Activated T-cell treated with anti-CD3 and anti-CD28 coated beads, Interleukin-2, amount 50 U/mL, for 72 hours (primary cell): ENCODE measurements at places on chromosomes 7 and 10. TPM values are rescaled to one million over a fixed set of nuclear protein-coding genes. Genes with fewer than 3 reads are reported as not detected.
A peak's percentile ranks its signal among the peaks of the same experiment; 100 is the strongest.

GRCh38 chr7:150949564-150949963 lies 28.6 kb downstream of the KCNH2 start:
- H3K36me3 ChIP-seq, result no peaks in the 10 kb centered on the region
- H3K27me3 ChIP-seq, result no peaks in the 10 kb centered on the region
- DNase-seq, result no peak
- peaks cover 5% of the 10 kb centered on the region for H3K4me1 ChIP-seq
- no peak overlapping the region for H3K27ac ChIP-seq
- H3K4me3 ChIP-seq, result no peak overlapping the region

The POMZP3 gene
- 11.0 TPM for total RNA-seq

DNA sequence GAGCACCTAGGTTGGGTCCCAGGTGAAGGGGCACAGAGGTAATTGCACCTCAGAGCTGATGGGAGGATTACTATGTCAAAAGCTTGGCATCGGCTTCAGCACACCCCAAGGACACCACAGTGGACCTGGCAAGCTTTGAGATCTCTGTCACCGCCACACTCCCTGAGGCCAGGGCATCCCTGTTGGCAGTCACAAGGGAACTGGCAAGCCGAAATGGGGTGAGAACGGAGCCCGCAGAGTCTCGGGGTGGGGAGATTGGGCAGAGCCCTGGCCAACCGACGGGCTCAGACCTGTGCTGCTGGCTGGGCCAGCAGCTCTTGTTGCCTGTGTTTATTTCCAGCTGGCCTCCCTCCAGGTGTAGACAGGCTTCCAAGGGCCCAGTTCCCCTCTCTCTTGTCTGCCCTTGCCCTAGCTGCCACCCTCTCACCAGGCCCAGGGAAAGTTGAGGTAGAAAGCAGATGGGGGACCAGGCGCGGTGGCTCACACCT lies 2.5 kb downstream of the HSPB1 start:
- H3K4me1 ChIP-seq, result peaks cover 23% of the 10 kb centered on the region
- H3K4me3 ChIP-seq, result peak overlapping the region; percentile 97
- no peak for DNase-seq

GRCh38 chr10:29199339-29199738 lies 89.5 kb upstream of the LYZL1 start:
- H3K27ac ChIP-seq, result no peak overlapping the region
- no peaks in the 10 kb centered on the region for H3K36me3 ChIP-seq
- H3K4me1 ChIP-seq, result no peaks in the 10 kb centered on the region
- DNase-seq, result no peak

DNA sequence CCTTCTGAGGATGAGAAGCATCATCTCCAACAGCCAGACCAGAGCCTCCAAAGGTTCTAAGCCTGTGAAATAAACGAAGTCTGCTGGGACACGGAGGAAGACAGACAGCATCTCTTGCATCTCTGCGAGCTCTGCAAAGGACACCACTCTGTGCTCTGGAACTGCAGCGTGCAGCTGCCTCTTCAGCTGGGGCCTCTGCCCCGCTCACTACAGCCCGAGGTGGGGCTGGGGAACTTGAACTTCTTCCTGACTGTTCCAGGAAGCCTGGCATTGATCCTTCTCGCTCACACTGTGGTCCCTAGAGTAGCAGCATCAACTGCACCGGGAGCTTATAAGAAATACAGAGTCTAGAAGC lies 163.3 kb downstream of the USP6NL start:
- no peak overlapping the region for H3K4me3 ChIP-seq
- peaks cover 41% of the 10 kb centered on the region for H3K4me1 ChIP-seq
- no peak for DNase-seq
- no peaks in the 10 kb centered on the region for H3K36me3 ChIP-seq
- H3K27ac ChIP-seq, result no peak overlapping the region
- peaks cover 23% of the 10 kb centered on the region for H3K27me3 ChIP-seq

DNA sequence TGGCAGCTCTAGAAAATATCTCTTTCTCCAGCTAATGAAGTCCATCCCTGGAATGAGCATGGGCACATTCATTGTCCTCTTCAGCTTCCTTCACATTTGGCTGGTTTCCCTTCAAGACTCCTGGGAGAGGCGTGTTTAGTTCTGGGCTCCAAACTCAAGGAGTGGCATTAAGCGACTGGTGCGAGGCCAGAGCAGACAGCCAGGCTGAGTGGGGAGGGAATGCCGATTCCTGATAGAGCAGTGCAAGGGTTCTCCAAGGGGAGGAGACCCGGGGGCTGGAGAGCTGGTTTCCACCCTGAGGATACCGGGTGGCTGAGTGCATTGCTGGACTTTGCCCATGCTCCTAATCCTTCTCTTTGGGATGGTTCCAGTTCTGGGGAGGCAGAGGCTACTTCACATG lies 372.1 kb downstream of the RPS24 start:
- peaks cover 19% of the 10 kb centered on the region for H3K27me3 ChIP-seq
- no peak overlapping the region for H3K27ac ChIP-seq
- H3K4me1 ChIP-seq, result peaks cover 6% of the 10 kb centered on the region
- H3K36me3 ChIP-seq, result no peaks in the 10 kb centered on the region

DNA sequence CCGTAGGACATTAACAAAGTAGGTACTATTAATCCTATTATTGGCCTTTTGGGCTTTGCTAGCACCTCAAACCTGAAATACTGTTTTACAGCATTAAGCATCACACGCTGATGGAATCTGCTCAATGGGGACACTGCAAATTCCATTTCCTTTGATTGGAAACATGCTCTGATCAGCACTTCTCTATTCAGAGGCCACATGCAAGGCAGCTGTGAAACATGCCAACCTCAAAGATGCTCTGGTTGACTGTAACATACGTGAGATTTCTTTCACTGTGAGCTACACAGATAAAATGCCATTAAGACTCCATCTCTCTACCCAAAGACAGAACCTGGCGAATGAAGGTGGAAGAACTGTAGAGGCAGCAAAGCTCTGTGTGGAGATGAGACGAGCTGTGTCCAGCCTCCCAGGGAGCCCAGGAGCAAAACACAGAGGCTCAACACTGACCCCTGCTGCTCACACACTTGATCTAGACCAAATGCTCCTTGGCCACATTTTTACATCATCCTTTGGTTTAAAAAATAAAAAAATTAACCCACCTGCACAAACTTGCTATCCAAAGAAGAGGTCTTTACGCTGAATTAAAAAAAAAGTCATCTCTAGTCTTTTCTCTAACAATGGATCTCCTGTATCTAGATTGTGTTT lies 8.0 kb downstream of the RSU1 start:
- peaks cover 7% of the 10 kb centered on the region for H3K4me1 ChIP-seq
- peak; percentile 71 for DNase-seq
- no peaks in the 10 kb centered on the region for H3K36me3 ChIP-seq
- no peaks in the 10 kb centered on the region for H3K27me3 ChIP-seq
- no peak overlapping the region for H3K27ac ChIP-seq

GRCh38 chr10:60578217-60578616 lies 188.5 kb upstream of the ANK3 start:
- H3K4me1 ChIP-seq, result peaks cover 34% of the 10 kb centered on the region
- no peak for DNase-seq
- H3K27me3 ChIP-seq, result no peaks in the 10 kb centered on the region

The RBM20 gene
- total RNA-seq, result 0.72 TPM

DNA sequence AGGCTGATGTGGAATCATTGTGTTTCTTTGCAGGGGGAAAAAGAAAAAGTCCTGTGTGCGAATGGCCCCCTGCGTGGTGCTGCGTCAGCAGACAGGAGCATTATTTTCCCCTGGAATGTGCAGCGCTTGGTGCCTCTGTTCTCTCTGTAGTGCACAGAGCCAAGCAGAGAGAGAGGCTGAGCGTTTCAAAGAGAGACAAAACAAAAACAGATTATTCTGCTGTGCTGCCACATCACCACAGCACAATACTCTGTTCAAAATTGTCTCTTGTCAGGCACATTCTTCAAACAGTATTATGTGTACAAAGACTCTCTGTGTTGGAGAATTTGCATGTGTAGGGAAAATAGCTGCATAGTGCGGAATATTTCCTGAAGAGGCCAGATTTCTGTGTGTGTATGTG lies 609.0 kb downstream of the SDK1 start:
- H3K36me3 ChIP-seq, result peaks cover 2% of the 10 kb centered on the region
- peaks cover 9% of the 10 kb centered on the region for H3K4me1 ChIP-seq
- no peaks in the 10 kb centered on the region for H3K27me3 ChIP-seq
- no peak overlapping the region for H3K4me3 ChIP-seq
- no peak for DNase-seq

The RASA4B gene
- 29.8 TPM for total RNA-seq

The PDZD7 gene
- 0.44 TPM for total RNA-seq

GRCh38 chr7:135791543-135792362 lies 43.1 kb upstream of the FAM180A start:
- no peaks in the 10 kb centered on the region for H3K4me1 ChIP-seq
- H3K27me3 ChIP-seq, result peaks cover 21% of the 10 kb centered on the region
- DNase-seq, result no peak
- no peak overlapping the region for H3K27ac ChIP-seq
- no peak overlapping the region for H3K4me3 ChIP-seq

GRCh38 chr7:90625562-90625961 lies 29.4 kb downstream of the CDK14 start:
- H3K4me3 ChIP-seq, result no peak overlapping the region
- H3K27me3 ChIP-seq, result peaks cover 14% of the 10 kb centered on the region
- no peaks in the 10 kb centered on the region for H3K4me1 ChIP-seq
- no peak overlapping the region for H3K27ac ChIP-seq
- no peaks in the 10 kb centered on the region for H3K36me3 ChIP-seq

- H3K36me3 ChIP-seq, result peaks cover 5% of the 10 kb centered on the region
- DNase-seq, result peak; percentile 68
- H3K27me3 ChIP-seq, result peaks cover 24% of the 10 kb centered on the region
- H3K27ac ChIP-seq, result no peak overlapping the region
- peaks cover 4% of the 10 kb centered on the region for H3K4me1 ChIP-seq
- no peak overlapping the region for H3K4me3 ChIP-seq
These were observed 4.0 kb upstream of the SH3PXD2A start for GRCh38 chr10:103859161-103860086.

DNA sequence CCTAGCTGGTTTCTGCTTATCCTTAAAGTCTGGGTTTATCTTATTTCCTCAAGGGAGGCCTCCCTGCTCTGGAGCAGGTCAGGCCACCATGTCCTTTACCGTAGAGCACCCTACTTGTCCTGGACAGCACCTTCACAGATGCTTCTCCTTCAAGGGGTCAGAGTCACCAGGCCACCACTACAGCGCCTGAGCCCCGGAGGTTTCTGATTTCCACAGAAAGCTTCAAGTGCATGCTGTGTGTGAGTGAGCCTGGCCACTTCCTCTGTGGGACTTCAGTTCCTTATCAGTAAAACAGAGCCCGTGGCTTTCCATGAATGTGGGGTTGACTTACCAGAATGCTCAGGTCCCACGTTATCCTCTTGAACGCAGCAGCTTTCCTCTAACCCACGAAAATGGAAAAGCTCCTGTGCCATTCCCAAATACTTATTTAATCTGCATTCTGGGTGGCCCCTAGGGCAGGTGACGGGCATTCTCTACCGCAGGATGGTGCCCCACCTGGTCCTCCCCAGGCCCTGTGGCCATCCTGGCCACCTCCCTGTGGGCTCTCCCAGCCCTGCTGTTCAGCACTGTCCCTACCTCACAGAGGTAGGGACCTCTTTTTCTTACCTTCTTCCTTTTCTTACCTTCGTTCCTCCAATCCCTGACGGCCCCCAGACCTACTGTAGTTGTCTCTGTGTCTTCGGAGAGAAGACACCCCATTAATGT lies 1.4 kb upstream of the DOCK1 start:
- DNase-seq, result no peak
- H3K4me3 ChIP-seq, result no peak overlapping the region
- H3K4me1 ChIP-seq, result no peaks in the 10 kb centered on the region
- no peak overlapping the region for H3K27ac ChIP-seq
- H3K36me3 ChIP-seq, result peaks cover 2% of the 10 kb centered on the region
- H3K27me3 ChIP-seq, result peaks cover 29% of the 10 kb centered on the region

GRCh38 chr10:25261558-25261957 lies 86.8 kb downstream of the GPR158 start:
- H3K36me3 ChIP-seq, result no peaks in the 10 kb centered on the region
- H3K27ac ChIP-seq, result no peak overlapping the region
- no peak overlapping the region for H3K4me3 ChIP-seq
- no peaks in the 10 kb centered on the region for H3K27me3 ChIP-seq
- DNase-seq, result no peak

GRCh38 chr10:26681076-26681475 lies 16.4 kb upstream of the PDSS1 start:
- H3K27me3 ChIP-seq, result no peaks in the 10 kb centered on the region
- no peak overlapping the region for H3K4me3 ChIP-seq
- no peak for DNase-seq
- peaks cover 29% of the 10 kb centered on the region for H3K4me1 ChIP-seq

The COL1A2 gene
- 0.56 TPM for total RNA-seq

GRCh38 chr7:41994036-41994745 lies 242.8 kb downstream of the GLI3 start:
- no peaks in the 10 kb centered on the region for H3K36me3 ChIP-seq
- H3K27me3 ChIP-seq, result peaks cover 5% of the 10 kb centered on the region

DNA sequence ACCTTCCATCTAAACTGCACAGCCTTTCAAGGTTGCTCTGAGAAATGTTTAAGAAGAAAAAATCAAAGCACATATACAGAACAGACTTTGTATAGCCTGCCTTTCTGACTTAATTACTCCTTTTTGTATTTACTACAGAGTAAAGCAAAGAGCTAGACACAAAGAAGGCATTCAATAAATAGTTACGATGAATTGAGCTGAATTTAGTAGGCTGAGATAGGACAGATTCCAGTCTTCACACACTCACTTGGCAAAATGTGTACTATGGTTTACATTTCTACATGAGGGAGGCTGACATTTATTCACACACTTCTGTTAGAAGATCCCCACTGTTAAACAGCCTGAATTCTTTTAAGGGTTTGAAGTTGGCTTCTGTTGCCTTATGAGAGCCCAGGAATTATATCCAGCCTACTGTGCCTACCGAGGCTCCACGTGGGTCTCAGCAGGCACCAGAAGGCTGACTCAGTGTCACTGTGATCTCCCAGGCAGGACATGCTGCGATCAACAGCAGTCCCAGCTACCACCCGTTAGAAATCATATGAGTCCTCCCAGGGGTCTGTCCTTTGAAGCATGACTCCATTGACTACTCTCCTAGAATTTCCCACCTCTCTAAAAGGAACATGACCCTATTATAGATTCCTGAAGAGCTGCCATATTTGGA lies 24.5 kb upstream of the SLC25A13 start:
- no peak overlapping the region for H3K4me3 ChIP-seq
- no peaks in the 10 kb centered on the region for H3K4me1 ChIP-seq
- no peak overlapping the region for H3K27ac ChIP-seq
- no peaks in the 10 kb centered on the region for H3K36me3 ChIP-seq
- peaks cover 29% of the 10 kb centered on the region for H3K27me3 ChIP-seq
- DNase-seq, result no peak

GRCh38 chr7:21427182-21427870 lies 557 bp upstream of the SP4 start:
- H3K27ac ChIP-seq, result peak overlapping the region; percentile 100
- peaks cover 10% of the 10 kb centered on the region for H3K36me3 ChIP-seq
- peak overlapping the region; percentile 100 for H3K4me3 ChIP-seq
- peaks cover 46% of the 10 kb centered on the region for H3K4me1 ChIP-seq
- no peaks in the 10 kb centered on the region for H3K27me3 ChIP-seq

The PBLD gene
- 1.9 TPM for total RNA-seq

- peak overlapping the region; percentile 74 for H3K4me3 ChIP-seq
- peak overlapping the region; percentile 79 for H3K27ac ChIP-seq
- DNase-seq, result no peak
- H3K4me1 ChIP-seq, result peaks cover 89% of the 10 kb centered on the region
- peaks cover 66% of the 10 kb centered on the region for H3K36me3 ChIP-seq
These were observed 16.0 kb downstream of the GATA3 start for GRCh38 chr10:8070440-8070839.

- H3K4me1 ChIP-seq, result peaks cover 59% of the 10 kb centered on the region
- no peaks in the 10 kb centered on the region for H3K27me3 ChIP-seq
- H3K27ac ChIP-seq, result peak overlapping the region; percentile 14
- no peak overlapping the region for H3K4me3 ChIP-seq
These were observed 106.1 kb downstream of the CLEC2L start for GRCh38 chr7:139629392-139630082.
